Right forelimb (tissue), 1 donor: ENCODE measurements at places on chromosomes 2 and 18.

DNA sequence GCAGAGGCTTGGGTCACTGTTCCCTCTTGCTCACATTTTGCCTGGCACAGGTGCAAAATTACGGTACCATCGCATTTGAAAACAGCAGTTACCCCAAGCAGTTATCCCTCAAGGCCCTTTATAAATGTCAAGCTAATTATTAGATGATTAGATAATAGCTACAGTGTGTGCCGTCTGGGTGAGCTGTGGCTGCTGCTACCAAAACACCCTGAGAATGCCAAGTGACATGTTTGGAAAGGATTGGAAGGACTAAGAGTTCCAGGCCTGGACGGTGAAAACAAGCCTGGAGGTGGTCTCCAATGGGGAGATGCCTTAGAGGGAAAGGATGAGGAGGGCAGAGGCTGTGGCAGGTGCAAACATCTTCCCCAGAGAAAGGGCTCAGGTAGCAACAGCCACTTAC lies 120.6 kb downstream of the CAPN13 start:
- no peak for DNase-seq

DNA sequence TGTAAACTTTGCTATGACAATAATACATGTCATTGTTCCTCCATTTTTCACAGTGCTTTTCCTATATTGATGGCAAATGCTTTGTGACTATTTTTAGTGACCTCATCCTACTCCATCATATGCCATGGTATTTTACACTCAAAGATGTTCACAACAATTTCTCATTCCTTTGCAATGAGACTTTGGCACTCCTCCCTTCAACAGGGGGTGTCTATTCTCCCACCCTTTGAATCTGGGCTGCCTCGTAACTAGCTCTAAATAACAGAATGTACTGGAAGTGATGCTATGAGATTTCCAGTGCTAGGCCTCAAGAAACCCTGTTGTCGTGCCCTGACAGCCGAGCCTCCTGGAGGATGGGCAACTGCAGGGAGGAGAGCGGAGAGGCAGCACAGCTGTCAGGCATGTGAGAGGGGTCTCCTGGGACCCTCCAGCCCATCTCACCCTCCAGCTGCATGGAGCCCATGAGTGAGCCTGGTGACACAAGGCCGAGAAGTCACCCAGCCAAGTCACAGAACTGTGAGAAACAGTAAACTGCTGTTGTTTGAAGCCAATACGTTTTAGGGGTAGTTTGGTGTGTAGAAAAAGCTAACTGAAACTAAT lies 103.1 kb upstream of the APCDD1 start:
- DNase-seq, result no peak

DNA sequence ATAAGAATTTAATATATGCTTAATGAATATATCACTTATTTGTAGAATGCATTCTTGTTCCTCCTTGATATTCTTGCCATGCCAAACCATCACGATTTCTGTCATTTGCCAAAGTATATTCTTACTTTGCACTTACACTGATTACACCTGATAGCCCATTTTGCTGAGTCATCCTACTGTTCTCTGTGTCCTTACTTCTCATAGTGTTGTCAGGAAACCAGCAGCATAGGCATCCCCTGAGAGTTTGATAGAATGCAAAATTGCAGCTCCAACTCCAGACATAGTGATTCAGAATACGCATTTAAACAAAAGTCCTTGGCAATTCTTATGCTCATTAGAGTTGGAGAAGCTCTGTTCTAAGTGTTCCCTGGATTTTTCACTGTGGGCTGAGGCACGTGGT lies 687.1 kb downstream of the DPP10 start:
- DNase-seq, result no peak

GRCh38 chr2:181185948-181186347 lies 205.5 kb downstream of the UBE2E3 start:
- DNase-seq, result no peak

- no peak for DNase-seq
These were observed 30.1 kb upstream of the COPS8 start for GRCh38 chr2:237055386-237056100.

GRCh38 chr2:136067459-136067858 lies 50.5 kb downstream of the CXCR4 start:
- DNase-seq, result no peak

DNA sequence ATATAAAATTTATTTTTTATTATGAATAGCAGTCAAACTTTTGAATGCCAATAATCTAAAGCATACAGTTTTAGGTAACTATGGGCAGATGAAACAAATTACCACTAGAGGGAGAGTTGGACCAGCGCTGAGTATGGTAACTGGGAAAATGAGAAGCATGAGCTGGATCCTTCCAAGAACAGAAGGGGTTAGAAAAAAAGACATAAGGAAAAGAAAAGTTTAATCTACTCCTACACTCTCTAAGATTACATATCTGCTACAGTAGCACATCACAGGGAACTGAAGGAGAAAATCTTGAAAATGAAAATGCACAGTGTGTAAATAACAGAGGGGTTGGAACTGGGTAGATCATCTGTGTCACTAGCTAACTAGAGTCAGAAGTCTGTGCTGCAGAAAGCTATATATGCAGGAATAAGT lies 15.5 kb downstream of the REG3G start:
- DNase-seq, result no peak

DNA sequence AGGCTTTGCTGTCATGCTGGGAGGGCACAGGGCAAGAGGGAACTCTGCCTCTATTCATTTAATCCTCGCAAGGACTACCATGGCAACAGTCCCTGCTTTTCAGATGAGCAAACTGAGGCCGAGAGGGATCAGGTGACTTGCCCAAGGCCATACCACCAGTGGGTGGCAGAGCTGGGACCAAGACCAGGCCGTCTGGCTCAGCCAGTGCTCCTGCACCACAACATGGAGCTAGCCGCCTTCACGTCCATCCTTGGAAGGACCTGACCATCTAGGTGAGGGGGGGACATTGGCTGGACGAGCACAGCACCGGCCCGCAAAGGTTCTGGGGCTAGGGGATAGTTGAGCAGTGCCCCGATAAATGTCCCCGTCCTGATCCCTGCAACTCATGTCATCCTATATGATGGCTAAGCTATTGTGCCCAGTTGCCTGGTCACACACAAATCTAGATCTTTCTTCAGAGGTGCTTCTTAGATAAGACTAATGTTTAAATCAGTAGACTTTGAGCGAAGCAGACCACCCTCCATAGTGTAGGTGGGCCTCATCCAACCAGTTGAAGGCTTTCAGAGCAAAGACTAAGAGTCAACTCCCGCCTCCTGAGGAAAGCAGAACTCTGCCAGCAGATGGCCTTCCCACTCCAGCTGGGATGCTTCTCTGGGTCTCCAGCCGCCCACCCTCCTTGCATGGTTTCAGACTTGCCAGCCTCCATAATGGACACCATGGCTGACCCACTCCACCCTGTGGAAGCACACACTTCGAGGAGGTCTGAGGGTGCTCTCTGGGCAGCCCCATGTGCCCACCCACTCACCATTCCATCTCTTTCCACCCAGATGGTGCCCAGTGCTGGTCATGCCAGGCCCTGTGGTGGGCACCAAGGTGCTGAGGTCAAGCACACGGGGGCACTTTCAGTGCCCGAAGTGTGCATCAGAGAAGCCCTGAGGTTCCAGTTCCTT lies 214.8 kb upstream of the RAB6C start:
- no peak for DNase-seq

GRCh38 chr2:238174291-238174690 lies 15.5 kb downstream of the ERFE start:
- no peak for DNase-seq

- DNase-seq, result no peak
These were observed 31.8 kb upstream of the GCC2 start for GRCh38 chr2:108417254-108417653.

GRCh38 chr2:26537069-26537825 lies 59.3 kb upstream of the OTOF start:
- peak; percentile 30 for DNase-seq

- DNase-seq, result peak; percentile 45
These were observed 74.7 kb downstream of the SMAD7 start for GRCh38 chr18:48875942-48876511.

DNA sequence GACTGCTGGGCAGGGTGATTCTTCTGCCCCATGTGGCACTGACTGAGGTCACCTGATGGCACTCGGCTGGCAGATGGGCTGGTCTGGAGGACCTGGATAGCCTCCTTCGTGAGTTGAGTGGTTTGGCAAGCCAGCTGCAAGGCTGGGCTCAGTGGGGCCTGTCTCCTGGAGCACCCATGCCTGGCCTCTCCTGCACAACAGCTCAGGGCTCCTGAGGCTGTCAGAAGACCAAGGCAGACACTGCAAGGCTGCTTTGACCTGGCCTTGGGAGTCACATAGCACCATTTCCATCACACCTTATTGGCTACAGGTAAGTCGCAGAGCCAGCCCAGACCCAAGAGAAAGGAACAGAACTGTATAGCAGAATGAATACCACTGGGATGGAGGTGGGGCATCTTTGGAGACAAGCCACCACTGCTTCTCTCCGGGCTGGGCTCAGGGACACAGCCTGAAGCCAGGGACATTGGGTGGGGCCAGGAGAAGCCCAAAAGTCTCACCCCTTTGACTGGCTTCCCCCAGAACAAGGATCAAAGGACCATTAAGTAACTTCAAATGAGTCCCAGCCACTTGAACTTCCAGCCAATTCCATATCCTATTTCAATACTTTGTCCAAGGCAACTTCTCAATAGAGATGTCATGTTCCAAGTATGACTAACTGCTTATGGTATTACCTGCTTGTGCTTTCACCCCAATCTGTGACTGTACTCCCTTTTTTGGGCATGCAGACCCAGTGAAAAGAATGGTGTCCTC lies 156.3 kb downstream of the CABLES1 start:
- no peak for DNase-seq

GRCh38 chr2:193679847-193680246 lies 1485.1 kb upstream of the TMEFF2 start:
- no peak for DNase-seq

- DNase-seq, result no peak
These were observed 64.5 kb downstream of the ARHGAP28 start for GRCh38 chr18:6793986-6794385.

DNA sequence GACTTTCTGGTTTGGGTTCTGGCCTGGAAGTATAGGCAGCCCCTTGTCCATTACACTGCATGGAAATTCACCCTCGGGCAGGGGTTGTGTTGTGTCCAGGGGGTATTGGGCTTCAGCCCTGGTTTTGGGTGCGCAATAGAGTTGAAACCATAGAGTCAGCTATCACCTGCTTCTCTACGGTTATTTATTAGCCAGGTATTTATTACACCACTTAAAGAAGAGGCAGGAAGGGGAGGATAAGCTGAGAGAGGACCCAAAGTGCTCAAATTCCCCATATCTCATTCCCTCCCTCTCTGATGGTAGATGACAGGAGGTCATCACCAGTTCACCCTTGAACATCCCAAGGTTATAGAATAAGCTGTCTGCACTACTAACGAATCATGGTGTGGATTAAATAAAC lies 133.4 kb downstream of the HRH4 start:
- no peak for DNase-seq

DNA sequence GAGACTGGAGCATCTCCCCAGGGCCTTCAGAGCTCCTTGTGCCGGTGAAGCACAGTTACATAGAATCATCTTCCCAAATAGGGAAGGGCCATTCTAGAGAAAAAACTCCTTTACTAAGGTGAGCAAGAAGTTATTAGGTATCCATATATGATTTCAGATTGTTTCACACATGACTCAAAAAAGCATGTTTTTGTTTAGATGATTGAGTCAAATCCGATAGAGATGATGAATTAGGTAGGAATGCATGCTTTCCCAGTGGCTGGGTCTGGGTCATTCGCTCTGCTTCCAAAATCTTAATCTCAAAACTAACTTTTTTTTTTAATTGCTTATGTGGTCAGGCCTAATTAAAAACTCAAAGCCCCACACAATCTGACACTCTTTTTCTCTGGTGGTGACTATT lies 3.8 kb downstream of the NT5C1B start:
- DNase-seq, result no peak

- DNase-seq, result no peak
These were observed 6.9 kb upstream of the CD302 start for GRCh38 chr2:159804941-159805340.

DNA sequence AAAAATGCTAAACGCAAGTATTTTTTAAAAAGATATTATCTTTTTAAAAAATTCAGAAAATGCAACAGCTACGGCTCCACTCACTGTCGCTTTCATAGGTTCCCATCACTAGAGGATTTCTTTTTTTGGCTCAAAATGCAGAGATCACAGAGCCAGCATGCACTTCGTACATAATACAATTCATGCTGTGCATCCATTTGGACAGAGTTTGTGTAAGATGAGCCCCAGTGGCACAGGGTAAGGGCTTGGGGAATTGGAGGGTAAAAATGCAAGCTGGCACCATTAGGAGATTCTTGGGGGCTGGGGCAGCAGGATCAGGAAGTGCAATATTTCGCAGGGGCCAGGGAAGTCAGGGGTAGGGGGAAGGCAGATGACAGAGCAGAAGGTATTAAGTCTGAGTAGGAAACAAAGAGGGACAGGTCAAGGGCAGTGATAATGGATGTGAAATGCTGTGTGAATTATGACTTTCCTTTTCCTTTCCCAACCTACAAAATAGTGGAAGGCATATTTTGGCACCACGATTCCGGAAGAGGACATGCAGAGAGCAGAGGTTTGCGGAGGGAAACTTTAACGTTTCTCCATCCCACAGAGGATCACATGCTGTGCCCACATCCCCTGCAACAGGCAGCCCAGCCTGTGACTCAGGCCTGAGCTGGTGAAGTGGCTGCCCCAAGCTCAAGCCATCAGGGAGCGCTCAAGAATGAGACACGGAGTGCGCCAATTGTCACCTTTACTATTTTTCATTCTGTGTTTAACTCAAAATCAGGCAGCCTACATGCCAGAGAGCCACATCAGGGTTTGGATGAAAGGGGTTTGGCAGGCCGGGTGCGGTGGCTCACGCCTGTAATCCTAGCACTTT lies 4.7 kb downstream of the CAPG start:
- DNase-seq, result no peak

DNA sequence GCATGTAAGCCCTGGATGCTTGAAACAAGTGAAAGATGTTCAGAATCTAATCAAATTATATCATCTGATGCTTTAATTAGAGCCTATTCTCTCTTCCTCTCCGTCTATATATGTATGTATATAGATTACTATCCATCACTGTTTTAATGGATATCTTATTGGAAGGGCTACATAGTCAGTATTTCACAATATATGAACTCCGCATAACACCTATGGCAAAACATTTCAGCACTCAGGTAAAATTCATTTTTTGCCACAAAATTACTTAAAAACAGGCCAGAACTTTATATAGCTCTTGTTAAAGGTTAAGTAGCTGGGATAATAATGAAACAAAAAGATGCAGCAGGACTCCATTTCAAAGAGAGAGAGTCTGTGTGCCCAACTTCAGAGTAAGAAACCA lies 1.2 kb downstream of the PJVK start:
- no peak for DNase-seq

- no peak for DNase-seq
These were observed 62.1 kb downstream of the PRKCE start for GRCh38 chr2:45713591-45713990.

DNA sequence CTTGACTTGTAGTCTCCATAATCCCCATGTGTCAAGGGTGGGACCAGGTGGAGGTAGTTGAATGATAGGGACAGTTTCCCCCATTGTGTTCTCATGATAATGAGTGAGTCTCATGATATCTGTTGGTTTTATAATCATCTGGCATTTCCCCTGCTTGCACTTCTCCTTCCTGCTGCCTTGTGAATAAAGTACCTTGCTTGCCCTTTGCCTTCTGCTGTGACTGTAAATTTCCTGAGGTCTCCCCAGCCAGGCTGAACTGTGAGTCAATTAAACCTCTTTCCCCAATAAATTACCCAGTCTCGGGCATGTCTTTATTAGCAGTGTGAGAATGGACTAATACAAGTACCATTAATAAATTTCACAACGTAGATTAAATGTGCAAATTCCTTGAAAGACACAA lies 102.3 kb upstream of the EPB41L5 start:
- no peak for DNase-seq
